Stimulated activated CD4-positive, alpha-beta T cell treated with anti-CD3 and anti-CD28 coated beads, Interleukin-2, amount 100 ng/mL, for 4 hours (primary cell): ENCODE measurements at places on chromosomes 5 and 9.

- DNase-seq, result no peak
These were observed 118.3 kb upstream of the MVB12B start for GRCh38 chr9:126208216-126208758.

GRCh38 chr5:175657593-175658271, at the start of gene HRH2:
HRH2 (plus strand) TSS chr5:175658071; CDS start chr5:175683234, 25,163 bp downstream.
- DNase-seq, result peak; percentile 47

DNA sequence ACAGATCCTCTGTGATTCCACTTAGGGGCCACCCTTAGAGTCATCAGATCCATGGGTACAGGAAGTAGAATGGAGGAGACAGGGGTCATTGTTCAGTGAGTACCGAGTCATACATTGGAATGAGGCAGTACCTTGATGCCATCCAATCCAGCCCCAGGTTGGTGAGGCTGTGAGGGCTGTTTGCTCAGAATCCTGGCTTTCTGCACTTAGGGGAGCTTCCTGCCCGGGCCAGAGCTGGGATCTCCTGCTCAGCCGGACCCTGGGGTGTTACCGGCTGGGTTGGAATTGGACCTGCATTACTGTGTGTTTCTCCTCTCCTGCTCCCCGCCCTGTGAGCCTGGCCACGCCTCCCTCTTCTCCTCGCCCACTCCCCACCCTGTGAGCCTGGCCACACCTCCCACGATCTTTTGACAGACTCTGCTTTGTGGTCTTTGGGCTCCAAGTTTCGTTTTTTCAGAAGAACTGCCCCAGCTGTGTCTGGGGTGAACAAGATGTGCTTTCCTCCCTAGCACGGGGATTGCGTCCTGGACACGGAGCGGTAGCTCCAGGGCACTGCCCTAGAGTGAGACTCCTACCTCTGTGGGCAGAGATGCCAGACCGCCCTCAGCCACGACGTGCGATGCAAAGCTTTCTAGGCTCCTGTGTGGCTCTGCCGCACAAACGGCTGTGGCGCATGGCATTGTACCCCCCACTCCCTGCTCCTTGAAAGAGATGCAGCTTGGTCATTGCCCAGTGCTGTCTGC, 15.4 kb downstream of the TRAF2 start:
- peak; percentile 80 for DNase-seq

- no peak for DNase-seq
These were observed 26.1 kb downstream of the SMIM32 start for GRCh38 chr5:136166909-136167308.

GRCh38 chr5:108118813-108119514, 262.9 kb downstream of the FBXL17 start:
- DNase-seq, result no peak

GRCh38 chr5:17012289-17012688, 76.2 kb upstream of the MYO10 start:
- no peak for DNase-seq

GRCh38 chr5:168047043-168047668, 244.3 kb upstream of the WWC1 start:
- no peak for DNase-seq

DNA sequence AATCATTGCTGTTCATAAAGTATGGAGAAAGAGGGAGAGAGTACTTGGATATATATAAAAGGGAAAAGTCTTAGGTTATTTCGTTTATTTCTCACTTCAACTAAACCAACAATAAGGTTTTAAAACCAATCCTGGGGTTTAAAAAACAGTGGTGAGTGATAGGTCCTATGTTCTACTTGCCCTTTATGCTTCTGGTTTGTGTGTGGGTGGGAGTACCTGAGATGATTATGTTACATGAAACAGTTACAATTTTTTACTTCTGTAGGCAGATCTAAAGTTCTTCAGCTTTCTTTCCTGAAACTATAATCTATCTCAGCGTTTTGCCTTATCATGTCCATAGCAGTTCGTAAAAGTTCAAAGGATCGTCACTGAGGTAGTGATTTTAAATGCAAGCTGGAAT, 49.2 kb downstream of the STX17 start:
- DNase-seq, result no peak

GRCh38 chr5:2068531-2068930, 185.8 kb upstream of the IRX4 start:
- DNase-seq, result no peak

DNA sequence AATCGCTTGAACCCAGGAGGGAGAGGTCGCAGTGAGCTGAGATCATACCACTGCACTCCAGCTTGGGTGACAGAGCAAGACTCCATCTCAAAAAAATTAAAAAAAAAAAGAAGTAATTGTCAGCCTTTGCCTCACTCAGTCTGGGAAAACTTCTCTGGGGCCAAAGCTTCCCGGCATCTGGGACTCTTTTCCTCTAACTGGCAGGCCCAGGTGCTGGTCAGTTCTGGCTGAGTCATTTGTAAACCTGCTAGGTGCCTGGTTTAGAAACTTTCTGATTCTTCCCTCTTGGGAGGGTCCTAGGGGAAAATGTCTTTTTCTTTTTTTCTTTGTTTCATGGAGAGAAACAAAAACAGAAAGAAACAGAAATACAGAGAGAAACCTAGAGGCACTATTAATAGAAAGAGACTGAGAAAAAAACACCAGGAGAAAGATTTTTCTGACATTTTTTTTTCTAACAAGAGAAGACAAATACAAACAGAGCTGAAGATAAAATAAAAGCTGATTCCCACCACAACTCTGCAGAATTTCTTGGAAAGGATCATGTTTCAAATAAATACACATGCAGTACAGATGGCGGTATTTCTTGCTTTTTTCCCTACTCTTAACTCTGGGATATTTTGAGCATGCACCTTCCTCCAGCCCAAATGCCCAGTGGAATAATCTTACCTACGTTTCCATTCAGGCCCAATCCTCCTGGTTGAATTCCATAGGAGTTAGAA, 22.1 kb upstream of the UBAP2 start:
- no peak for DNase-seq

DNA sequence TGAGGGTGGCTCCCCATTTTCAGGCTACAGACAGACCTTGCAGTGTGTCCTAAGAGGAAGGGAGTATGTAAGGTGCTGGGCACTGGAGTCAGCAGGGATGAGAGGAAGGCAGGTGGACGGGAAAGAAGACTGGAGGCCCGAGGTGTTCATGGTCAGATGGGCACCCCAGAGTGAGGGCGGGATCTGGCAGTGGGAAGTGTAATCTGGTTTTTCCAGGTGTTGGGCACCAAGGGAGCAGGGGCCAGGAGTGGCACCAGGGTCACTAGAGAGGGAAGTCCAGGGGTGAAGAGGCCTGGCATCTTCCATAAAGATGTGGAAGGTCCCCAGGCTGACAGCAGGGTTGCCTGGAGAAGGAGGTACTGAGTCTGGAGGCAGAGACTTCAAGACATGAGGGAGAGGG, 29.7 kb downstream of the PITX1 start:
- DNase-seq, result no peak

DNA sequence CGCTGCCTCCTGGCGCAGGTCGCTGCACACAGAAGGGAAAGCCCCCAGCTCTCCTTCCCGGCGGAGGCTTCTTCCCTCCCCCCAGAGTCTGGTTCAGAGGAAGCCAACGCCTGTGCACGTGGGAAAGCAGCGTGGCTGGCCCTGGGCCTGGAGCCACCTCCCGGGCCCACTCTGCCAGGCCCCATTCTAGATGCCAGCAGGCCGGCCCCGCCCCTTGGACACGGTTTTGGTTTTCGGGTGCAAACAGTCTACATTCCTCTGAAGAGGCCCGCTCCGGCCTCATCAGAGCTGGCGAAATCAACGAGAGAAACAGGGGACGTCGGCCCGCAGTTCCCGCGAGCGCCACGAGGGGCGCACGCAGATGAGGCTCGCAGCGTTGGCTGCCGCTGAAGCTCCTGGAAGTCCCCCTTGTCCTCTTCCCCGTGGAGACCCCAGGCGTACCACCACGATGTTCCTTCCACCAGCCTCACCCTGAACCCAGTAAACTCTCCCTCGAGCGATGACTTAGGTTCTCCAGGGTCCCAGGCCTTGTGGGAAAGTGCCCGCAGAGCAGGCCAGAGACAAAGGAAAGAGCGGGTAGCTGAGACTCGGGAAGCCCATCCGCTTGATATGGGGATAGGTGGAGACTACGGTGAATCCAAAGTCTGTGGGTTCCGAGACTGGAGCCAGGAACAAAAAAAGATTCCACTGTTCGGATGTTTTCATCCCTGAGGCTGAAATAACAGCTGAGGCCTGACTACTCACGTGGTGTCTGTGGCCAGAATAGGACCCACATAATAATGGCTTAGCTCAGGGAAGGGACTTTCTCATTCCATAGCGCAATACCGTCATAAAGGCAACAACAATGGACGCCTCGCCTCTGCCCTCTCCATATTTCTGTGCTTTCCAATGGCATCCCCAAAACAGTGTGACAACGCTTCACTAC, 64.2 kb downstream of the KLF4 start:
- peak; percentile 6 for DNase-seq

DNA sequence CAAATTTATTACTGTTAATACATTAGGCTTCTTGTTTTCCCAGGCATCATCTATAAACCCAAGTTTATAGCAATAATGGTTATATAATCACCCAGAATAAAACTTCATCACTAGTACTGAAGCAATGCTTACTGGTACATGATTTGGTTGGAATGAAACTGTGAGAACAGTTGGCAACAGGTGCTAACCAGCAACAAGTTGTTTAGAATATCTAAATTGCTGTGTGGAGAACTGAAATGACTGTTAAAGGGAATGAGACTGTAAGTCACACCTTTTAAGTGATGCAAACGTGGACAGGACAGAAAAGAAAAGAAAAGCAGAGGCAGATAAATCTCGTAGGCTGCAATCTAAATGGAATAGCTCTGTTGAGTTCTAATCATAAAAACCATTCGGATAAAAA, 2.5 kb downstream of the YIPF5 start:
- DNase-seq, result no peak

DNA sequence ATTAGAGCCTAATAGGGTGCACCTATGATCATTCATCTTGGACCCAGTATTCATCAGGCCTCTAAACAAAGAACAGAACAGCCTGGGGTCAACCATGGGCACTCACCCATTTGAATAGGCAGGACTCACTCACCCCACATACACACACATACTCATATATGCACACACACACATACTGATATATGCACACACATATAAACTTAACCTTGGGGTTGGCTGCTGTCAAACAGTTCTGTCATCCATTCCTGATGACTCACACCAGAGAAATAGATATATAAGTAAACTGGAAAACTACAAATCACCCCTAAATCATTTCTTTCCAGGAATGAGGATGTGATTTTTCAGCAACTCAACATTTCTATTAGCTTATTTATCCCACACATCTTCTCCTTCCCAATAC, 51.3 kb downstream of the ARL15 start:
- no peak for DNase-seq

GRCh38 chr5:111829701-111830100, 72.7 kb upstream of the NREP start:
- no peak for DNase-seq

- DNase-seq, result peak; percentile 15
These were observed 27.7 kb downstream of the G3BP1 start for GRCh38 chr5:151799407-151799806.

- no peak for DNase-seq
These were observed 518.5 kb downstream of the NR2F1-AS1 start for GRCh38 chr5:93062548-93062947.

- DNase-seq, result no peak
These were observed 90.8 kb upstream of the IRX4 start for GRCh38 chr5:1973391-1974013.

DNA sequence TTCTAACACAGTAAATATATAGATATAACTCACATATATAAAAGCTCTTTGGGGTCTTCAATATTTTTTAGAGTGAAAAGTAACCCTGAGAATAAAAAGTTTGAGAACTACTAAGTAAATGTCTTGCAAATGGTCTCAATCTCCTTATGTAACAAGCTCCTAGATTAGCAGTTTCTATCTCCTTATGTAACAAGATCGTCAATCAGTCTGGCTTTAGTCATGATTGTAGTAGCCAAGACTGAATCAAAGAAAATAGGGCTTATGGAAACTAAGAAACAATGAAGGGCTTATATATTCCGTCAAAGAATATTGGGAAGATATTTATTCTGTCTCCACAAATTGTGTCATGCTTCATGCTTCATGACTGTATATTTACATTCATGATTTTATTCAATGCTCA, 22.4 kb upstream of the FREM1 start:
- no peak for DNase-seq

- no peak for DNase-seq
These were observed 65.2 kb upstream of the SLC25A51 start for GRCh38 chr9:37969130-37969529.
